Activated naive CD4-positive, alpha-beta T cell (primary cell): ENCODE measurements at places on chromosomes 2 and 18.

- no peak for DNase-seq
These were observed 1288.7 kb downstream of the CNTNAP5 start for GRCh38 chr2:125313806-125314205.

- no peak for DNase-seq
These were observed 97.2 kb downstream of the MAIP1 start for GRCh38 chr2:200052627-200053026.

- no peak for DNase-seq
These were observed 7.4 kb upstream of the DGKD start for GRCh38 chr2:233346930-233347329.

- DNase-seq = no peak
These were observed 13.6 kb downstream of the SNRNP200 start for GRCh38 chr2:96291751-96292150.

DNA sequence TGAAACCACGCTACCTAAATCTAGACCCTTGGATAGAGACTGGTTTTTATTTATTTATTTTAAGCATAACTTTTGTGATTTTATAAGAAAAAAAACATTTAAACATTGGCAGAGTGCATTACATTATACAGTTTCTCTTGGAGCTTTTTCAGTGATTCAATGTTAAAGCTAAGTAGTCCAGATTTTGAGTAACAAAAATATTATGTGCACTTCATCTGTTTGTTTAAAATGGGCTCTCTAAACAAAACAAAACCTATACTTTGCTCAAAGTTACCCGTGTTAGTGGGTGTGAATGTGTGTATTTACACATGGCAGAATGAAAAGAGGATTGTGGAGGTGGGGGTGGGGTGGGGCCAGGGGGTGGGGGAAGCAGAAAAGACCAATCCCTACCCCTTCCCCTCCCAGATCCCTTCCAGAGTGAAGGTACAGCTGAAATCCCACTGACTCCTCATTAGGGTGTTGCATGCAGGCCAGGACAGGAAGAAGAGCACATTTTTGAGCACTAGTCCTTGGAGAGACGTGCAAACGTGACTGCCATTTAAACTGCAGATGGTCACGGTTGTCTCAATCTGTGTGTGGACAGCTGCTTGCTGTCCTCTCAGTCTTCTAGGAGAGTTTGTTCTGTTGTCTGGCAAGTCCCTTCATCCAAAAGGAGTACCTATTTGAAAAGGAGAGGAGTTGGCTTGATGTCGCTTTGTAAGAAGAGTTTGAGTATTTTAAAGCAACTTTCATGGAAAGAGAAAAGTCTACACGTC, 303.0 kb downstream of the ICOS start:
- DNase-seq = no peak

DNA sequence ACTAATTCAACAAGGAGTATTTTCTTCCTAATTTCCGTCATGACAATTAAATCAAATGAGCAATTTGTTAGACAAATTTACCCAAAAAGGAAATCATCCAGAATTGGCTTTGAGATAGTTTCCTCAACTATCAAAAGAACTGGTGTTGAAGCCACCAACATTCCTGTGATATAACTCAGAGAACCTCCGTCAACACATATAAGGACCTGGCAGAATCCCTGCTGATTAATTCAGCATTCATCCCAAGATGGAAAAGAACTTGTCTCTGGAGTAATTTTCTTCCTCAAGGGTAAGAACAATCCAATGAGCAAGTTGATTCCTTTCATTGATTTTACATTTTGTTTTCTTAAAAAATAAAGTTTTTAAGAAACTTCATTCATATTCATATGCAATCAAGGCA, 62.0 kb downstream of the MBD2 start:
- DNase-seq = no peak

GRCh38 chr2:105254531-105255210, 13.1 kb downstream of the GPR45 start:
- no peak for DNase-seq

DNA sequence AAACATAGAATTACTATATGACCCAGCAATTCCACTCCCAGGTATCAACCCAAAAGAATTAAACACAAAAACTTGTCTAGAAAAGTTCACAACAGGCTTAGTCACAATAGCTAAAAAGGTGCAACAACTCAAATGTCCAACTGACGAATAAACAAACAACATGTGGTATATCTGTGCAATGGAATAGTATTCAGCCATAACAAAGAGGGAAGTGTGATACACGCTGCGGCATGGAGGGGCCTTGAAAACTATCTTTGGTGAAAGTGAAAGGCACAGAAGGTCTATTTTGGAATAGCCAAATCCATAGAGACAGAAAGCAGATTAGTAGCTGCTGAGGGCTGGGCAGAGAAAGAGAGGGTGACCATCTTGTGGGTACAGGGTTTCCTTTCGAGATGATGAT, 72.1 kb downstream of the DDX1 start:
- DNase-seq = no peak

DNA sequence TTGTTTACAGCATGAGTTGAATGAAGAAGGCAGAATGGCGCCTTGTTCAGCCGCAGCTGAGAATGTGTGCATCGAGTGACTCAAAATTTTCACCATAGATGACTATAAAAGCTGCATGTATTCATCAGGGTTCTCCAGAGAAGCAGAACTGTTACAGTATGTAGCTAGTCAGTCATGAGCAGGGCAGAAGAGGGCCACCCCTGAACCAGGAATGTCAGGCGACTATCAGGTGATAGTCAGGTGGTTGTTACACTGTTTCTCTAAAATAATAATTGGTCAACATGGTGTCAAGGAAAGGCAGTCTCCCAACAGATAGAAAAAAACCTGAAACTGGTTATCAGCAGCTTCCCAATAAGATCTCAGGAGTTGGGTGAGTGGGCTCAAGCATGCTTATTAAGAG, 20.2 kb upstream of the NOSTRIN start:
- no peak for DNase-seq

DNA sequence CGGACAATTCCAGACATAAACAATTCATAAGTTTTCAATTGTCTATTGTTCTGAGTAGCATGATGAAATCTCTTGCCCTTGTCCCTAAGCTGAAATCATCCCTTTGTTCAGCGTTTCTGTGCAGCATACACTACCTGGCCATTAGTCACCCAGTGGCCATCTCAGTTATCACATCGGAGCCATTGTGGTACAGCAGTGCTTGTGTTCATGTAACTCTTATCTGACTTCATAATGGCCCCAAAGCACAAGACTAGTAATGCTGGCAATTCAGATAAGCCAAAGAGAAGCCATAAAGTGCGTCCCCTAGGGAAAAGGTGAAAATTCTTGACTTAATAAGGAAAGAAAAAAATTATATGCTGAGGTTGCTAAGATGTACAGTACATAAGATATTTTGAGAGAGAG, 127.2 kb downstream of the FHOD3 start:
- DNase-seq = no peak

DNA sequence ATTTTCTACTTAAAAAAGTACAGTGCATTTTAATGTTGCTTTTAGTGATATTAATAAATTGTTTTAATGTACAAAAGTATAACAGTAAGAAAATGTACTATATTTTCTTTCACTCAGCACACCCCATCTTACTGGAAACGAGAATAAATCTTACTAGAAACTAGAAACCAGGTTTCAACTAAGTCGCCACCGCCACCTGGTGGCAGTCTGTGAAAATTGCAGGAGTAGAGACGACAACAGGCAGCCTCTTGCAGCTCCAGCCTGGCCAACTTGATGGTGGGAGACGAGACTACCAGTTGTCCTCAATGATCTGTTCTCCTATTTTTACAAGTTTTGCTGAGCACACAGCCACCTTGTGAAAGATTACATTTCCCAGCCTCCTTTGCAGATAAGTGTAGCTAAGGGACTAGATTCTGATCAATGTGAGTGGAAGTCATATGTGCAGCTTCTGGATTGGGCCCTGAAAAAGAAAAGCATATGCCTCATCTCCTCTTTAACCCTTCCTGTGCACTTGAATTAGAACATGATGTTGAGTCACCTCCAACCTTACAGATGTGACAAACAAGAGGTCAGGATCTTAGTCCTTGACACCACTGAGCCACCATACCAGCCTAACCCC, 8.7 kb downstream of the OTOF start:
- peak; percentile 4 for DNase-seq

DNA sequence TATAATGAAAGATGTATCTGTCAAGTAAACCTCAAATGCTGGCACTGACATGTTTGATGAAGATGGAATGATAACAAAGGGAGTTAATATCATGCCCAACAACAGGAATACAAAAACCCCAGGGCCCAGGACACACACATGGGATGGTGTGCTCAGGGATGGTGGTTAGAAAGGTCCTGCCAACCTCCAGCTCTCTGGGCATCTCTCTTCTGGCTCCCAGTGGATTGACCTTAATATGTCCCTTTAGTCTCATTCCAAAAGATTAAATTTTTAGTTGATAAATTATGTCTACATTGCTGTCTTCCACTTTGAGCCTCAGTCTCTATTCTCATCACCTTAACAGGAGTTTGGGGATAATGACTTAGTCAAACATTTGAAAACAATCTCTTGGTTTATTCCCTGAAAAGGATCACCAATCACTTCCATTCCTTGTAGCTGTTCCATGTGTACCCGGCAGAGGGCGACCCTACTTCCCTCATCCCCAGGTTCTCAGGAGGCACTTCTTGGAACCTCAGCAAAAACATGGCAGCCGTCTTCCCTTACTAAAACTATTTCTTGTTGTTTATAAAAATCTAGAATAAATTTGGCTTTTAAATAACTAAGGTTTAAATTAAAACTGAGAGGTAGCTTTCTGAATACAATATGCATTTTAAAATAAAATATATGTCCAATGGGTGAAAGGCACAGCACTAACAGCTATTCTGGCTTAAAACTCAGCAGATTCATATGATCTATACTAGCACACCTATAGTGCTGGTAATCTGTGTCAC, 29.6 kb downstream of the MCEE start:
- peak; percentile 7 for DNase-seq

DNA sequence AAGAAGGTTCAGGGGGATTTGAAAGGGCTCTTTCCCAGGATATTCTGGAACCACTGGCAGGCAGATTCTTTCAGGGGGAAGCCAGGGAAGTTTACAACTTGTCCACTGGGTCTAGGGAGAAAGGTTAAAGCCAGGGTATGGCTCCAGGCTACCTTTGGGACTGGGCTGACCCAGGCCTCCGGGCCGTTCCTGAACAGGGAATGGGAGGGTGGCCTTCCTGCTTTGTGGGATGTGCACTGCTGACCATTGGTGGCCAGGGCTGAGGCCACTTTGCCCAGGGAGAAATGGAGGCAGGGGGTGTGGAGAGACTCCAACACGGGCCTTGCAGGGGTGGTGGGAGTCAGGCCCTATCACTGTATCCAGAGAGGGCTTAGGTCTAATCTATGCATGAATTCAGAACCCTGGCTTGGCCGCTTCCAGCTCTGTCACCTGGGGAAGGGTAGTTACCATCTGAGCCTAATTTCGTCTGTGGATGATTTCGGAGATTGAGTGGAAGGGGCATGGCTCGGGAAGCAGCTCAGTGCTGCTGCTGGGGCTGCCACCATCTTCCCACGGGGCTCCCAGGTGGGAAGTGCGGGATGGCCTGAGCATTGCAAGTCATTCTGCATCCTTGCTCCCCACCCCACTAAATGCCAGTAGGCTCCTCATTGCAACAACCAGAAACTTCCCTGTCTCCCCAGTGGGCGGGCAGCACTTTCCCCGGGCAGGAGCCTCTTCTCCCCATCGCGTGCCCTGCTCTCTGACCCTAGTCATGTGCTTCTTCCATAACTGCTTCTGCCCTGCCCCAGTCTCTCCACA, 57.1 kb upstream of the OTOF start:
- DNase-seq = no peak

DNA sequence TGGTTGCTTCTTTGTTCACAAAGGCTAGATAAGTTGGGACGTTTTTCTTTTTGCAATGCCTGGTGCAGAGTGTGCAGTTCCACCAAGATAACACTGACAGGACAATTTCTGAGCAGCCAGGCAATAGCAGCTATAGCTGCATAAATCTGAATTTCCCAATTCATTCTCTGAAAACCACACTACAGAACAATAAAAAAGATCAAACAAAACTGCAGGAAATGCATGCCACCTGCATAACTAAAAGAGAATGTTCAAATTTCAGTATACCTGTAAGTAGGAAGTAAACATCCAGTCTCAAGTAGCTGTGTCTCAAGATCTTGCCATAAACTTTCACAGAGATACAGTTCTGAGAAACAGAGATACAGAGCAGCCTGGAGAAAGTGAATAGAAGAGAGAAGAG, 5.3 kb upstream of the KCTD18 start:
- no peak for DNase-seq

DNA sequence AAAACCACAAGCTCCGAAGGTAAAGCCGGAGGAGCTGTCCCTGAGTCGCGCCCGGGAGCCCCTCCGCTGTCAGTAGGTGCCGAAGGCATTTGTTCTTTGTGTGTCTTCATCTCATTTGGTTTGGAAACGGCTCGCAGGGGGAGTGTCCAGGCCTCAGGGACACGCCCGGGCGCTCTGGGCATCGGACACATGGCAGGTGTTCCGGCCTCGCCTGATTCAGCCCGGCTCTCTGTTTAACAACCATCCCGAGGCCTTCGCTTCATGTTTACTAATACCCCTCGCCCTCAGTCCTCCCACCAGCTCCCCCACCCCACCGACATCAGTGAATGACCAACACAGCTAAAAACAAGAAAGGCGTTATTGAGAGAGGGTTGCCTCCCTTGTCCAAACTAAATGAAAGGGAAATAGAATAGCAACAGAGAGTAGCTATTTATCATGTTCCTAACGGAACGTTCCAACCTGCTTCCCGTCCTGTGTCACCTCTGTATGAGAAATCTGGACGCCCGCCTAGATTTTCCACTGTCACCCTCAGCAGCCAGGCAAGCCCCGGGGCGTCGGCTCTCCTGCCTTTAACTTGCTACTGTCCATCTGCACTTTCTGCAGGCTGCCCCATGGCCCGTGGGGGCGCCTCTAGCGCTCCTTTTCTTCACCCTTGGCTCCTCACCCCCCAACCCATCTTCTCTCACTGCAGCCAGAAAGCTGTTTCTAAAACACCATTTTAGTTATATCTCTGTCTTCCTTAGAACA, 73.9 kb downstream of the MYCN start:
- DNase-seq = no peak

DNA sequence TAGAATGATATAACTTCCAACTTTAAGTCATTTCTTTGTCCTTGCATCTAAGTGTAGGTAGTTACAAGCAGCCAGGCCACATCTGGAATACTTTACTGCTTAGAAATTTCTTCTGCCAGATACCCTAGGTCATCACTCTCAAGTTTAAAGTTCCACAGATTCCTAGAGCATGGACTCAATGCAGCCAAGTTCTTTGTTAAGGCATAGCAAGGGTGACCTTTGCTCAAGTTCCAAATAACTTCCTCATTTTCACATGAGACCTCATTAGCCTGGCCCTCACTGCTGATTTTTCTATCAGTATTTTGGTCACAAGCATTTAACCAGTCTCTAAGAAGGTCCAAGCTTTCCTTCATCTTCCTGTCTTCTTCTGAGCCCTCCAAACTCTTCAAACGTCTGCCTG, 7.8 kb upstream of the UGT1A9 start:
- DNase-seq = no peak

DNA sequence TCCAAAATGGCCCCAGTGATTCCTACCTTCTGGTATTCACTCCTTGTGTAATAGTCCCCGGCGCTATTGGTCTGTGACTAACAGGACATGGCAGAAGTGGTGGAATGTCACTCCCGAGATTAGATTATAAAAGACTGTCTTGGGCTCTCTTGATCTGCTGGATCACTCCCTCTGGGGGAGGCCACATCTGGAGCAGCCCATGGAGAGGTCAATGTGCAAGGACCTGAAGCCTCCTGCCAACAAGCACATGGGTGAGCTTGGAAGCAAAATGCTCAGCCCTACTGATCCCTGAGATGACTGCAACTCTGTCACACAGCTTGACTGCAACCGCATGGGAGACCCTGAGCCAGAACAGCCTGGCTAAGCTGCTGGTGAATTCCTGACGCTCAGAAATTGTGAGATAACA, 94.3 kb upstream of the GLI2 start:
- no peak for DNase-seq
